ENCODE measurements at places on chromosomes 5 and 9.
A peak's percentile ranks its signal among the peaks of the same experiment; 100 is the strongest.

GRCh38 chr5:119022017-119022745 lies 33.8 kb upstream of the DTWD2 start:
- peak; percentile 1 for DNase-seq

DNA sequence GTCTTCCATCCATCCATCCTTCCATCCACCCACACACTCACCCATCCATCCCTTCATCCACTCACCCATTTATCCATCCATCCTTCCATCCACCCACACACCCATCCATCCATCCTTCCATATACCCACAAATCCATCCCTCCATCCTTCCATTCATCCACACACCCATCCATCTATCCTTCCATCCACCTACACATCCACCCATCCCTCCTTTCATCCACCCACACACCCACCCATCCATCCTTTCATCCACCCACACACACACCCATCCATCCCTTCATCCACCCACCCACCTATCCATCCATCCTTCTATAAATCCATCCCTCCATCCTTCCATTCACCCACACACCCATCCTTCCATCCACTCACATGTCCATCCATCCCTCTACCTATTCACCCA lies 23.6 kb downstream of the DRD1 start:
- no peak for DNase-seq

- no peak for DNase-seq
Observed at GRCh38 chr5:393846-394275, 49.1 kb upstream of the EXOC3 start.

- DNase-seq, result no peak
Observed at GRCh38 chr9:86721843-86722705, 225.2 kb downstream of the GAS1 start.

- DNase-seq, result no peak
Observed at GRCh38 chr9:35397216-35397698, 92.7 kb upstream of the RUSC2 start.

GRCh38 chr9:116737152-116737546 lies 50.0 kb downstream of the TRIM32 start:
- DNase-seq, result peak; percentile 67

DNA sequence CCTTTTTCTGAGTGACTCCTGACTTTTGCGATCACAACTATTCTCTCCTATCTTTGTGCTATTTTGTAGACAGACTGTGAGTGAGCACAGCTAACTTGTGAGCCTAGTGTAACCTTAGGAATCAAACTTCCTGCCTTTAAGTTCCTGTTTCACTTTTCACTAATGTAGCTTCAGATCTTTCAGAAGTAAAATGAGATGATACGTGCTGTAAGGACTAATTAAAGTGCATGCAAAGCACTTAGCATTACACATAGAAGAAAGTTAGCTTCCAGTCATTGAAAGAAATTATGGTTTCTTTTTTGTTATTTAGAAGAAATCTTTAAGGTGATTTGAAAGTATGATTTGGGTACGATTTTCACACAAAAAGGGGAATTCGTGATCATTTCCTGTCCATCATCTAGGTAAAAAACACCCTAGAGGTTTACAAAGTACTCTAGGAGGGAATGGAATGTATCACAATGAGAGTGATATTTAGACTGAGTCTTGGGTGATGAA lies 122.7 kb downstream of the ST8SIA4 start:
- no peak for DNase-seq

DNA sequence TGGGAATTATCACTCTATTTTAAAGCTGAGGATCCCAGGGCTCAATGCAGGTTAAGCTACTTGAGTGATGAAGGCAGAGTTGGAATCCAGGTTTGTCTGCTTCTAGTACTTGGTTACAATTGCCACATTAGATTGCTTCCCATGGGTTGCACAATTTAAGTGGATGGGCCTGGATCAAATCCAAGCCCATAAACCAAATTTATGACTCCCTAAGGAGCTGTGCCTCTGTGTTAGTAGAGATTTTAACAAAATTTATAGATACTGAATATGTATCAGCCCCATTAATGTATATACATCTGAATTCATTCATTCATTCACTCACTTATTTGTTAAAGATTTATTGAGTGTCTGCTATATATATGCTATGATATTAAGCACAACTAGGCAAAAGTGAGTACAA lies 332.3 kb upstream of the KLF9 start:
- no peak for DNase-seq

DNA sequence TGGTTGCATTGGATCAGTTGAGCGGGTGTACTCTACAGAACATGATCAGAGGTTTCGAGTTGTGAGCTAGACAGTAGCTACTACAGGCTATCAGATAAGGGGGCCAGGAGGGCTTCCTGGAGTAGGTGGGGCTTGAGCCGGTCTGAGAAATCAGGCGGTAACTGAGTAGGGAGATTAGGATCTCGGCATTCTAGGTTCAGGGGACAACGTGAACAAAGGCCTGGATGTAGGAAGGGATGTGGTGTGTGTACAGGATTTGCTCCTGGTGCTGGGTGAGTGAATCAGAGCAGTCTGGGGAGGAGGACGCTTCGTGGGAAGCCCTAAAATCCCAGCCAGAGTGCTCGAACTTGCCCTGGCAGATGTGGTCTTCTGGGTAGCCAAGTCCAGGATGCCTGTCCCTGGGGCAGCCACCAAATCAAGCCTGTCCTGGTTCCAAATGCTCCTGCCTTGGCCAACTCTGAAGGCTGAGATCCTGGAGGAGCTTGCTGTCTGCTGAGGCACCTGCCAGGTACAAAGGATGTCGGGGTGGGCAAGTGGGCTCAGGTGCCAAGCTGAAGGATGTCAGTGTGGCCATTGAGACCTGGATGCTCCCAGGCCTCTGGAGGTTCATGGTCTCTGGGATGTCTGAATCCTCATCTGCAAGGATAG lies 33.4 kb downstream of the STC2 start:
- DNase-seq, result no peak

DNA sequence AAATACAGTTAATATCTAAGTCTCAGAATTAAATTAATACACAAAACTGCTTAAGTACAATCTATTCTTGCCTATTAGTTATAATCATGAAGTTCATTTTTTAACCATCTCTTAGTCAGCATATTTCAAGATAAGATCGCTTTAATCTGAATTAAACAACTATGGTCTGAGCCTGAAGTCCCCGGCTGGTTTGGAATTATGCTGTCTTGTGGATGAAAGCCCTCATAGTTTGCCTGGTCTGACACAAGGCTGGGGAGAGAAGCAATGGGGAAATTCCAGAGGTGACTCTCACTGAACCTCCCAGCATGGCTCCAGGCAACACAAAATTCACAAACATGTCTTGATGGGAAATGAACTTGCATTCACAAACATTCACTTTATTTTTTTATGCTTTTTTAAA lies 28.0 kb upstream of the GRAMD2B start:
- DNase-seq, result no peak

DNA sequence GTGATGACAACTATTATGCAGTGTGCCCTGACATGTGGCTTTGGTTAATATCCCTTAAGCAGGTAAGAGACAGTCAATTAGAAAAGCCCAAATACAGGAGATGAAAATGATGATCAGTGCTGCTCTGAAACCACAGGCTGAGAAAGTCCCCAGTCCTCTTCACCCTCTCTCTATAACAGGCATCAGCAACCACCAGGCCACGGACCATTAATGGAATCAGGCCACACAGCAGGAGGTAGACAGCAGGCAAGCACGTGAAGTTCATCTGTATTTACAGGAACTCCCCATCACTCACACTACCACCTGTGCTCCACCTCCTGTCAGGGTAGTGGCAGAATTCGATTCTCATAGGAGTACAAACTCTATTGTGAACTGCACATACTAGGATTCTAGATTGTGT lies 591.6 kb upstream of the CYLC2 start:
- DNase-seq, result no peak

- DNase-seq, result no peak
Observed at GRCh38 chr5:147954971-147955370, 48.6 kb upstream of the C5orf46 start.

DNA sequence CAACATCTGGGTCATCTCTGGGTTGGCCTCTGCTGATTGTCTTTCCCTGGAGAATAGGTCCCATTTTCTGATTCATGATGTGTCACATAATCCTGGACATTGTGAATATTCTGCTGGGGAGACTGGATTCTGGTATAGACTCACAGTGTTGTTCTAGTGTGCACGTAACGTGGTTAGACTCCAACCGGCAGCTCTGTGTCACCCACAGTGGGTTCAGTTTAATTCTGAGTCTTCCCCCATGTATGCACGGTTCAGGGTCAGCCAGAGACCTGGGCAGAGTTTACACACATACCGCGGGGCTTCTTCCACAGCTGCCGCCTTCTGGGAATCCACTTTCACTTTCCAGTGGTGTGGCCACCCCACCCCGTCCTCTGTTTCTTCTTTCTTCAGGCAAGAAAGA lies 38.0 kb upstream of the LRRC14B start:
- DNase-seq, result no peak

- no peak for DNase-seq
Observed at GRCh38 chr9:75500479-75500878, 390.0 kb upstream of the PCSK5 start.

DNA sequence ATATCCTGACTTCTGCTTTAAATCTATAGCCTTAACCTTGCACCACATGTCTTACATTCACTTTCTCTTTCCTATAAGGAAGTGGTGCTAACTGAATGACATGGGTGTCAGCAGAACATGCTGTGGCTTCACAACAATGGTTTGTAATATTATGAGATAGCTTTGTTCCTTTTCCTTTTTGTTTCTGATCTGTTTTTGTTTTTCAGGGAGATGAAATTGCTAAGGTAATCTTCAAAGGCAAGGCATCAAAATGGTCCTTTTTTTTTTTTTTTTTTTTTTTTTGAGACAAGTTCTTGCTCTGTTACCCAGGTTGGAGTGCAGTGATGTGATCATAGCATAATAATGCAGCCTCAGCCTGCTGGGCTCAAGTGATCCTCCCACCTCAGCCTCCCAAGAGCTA lies 53.6 kb upstream of the RANBP6 start:
- DNase-seq, result peak; percentile 50

DNA sequence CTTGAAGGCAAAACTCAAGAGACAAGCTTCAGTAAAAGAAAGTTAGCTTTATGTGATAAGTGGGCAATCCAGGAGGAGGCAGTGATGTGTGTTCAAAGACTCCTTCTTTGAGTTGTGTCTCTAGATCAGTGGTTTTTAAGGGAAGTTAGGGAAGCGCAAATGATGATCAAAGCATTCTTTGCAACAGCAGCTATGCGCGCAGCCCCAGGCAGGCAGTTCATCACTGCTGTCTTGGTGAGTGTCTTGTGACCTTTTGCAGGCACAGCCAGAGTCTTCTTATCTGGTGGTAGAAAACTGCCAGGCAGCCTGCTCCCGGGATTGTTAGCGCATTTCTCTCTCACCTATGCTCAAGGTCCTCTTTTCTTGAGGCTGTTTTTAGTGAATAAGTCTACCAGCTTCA lies 40.3 kb upstream of the CLK4 start:
- no peak for DNase-seq

DNA sequence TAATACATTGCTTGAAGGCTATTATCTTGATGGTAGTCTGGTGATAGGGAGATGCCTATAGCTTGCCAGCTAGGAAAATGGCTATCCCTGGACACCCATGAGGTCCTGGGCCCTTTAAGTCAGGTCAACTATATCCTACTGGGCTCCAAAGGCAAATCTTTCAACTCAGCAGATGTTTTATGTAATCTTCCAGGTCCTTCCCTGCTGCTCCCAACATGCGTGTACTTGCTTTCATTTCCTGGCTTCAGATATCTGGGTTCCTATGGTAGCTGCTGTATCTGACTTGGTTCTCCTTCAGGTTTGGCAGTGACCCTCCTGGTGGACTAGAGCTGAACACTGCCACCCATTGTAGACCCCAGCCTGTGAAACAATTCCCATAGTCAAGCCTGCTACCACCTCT lies 32.4 kb upstream of the GAS1 start:
- no peak for DNase-seq

- DNase-seq, result no peak
Observed at GRCh38 chr9:129759319-129759718, 6.5 kb upstream of the PTGES start.

DNA sequence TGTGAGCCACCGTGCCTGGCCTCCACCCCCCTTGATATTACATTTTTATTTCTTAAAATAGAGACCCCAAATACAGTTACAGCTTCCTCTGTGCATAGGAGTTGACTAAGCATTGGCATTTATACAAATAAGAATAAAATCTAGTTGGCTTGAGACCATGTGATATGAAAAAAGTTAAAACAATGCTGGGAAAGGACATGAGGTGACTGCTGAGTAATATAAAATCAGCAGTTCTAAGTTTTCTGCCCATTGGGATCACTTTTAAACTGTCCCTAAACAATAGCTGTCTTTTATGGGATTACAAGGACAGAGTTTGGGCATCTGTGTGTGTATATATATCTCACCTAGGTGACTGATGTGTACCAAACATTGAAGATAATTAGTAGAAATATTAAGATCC lies 96.6 kb downstream of the UBE2R2 start:
- DNase-seq, result no peak

DNA sequence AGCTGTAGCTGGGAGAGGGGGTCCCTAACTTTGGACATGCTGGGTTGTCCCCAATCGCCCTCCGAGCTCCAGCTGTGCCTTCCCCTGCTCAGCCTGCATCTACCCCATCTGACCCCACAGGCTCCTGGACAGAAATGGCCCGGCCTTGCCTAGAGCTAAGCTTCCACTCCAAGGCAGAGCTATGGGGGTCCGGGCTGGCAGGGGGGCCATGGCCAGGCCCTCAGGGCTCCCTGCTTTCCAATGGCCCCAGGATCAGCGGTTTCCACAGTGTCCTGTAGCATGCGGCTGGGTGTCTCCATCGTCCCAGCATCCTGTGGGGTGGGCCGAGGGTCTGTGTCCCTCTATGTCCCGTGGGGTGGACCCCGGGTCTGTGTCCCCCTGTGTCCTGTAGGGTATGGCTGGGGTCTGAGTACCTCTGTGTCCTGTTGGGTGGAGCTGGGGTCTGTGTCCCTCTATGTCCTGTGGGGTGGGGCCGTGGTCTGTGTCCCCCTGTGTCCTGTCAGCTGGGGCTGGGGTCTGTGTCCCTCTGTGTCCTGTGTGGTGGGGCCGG lies 130.6 kb downstream of the RXRA start:
- DNase-seq, result no peak

DNA sequence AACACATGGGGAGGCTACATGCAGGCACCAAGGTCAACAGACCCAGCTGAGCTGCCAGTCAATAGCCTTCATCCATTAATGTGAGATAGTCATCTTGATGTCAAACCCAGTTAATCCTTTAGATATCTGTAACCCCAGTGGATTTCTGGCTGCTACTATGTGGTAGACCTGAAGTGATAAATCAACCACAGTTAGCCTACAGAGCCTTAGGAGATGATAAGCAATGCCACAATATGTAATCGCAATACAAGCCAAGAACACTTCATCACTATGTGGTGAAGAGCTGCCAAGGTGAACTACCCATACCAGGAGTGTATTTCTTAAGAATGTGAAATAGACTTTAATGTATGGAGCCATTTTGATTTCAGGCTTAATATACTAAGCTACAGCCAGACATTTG lies 1175.5 kb downstream of the DTWD2 start:
- DNase-seq, result no peak

- no peak for DNase-seq
Observed at GRCh38 chr5:172973931-172974330, 9.6 kb upstream of the ATP6V0E1 start.

DNA sequence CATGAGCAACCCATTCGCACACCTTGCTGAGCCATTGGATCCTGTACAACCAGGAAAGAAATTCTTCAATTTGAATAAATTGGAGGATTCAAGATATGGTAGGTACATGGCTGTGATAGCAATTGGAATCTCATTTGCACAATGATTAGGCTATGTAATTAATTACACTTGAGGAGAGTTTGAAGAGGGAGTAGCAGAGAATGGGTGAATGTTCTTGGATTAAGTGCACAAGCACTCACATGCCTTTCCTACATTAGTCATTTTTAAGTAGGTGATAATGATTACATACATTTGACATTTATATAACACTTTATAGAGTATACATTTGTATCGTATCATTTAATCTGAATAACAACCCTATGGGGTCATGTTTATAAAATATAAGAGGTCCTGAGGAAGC lies 21.1 kb downstream of the ACO1 start:
- DNase-seq, result no peak
